Stimulated activated naive CD8-positive, alpha-beta T cell treated with anti-CD3 and anti-CD28 coated beads, Interleukin-15, amount 100 ng/mL, for 72 hours (primary cell): ENCODE measurements at places on chromosomes 4 and X.

- DNase-seq = no peak
These were observed 289.3 kb upstream of the GATB start for GRCh38 chr4:152050106-152050505.

DNA sequence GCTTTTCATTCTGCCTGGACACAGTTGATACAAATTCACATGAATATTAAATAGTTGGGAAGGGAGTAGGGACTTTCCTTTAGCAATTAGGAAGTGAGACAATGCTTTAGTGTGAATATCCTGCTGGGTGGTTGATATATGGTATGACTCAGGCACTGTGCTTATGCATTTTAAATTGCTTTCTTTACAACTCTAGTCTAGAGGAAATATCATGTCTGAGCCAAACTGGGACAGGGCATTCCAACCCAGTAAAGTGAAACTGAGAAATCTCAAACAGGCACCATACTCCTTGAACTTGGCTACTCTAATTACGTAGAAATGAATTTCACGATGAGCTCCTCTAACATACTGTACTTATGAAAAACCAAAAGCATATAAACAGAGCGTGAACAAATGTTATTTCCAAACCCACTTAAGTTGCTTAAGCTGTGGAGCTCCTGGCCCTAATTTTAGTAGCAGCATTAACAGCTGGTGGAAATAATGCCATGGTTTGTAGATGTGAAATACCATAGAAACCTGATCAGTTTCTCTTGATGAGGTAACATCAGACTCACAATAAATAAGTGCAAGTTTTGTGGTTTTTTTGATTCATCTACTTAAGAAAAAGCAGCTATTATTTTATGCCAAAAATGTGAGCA, 242.9 kb upstream of the GK2 start:
- DNase-seq = no peak

DNA sequence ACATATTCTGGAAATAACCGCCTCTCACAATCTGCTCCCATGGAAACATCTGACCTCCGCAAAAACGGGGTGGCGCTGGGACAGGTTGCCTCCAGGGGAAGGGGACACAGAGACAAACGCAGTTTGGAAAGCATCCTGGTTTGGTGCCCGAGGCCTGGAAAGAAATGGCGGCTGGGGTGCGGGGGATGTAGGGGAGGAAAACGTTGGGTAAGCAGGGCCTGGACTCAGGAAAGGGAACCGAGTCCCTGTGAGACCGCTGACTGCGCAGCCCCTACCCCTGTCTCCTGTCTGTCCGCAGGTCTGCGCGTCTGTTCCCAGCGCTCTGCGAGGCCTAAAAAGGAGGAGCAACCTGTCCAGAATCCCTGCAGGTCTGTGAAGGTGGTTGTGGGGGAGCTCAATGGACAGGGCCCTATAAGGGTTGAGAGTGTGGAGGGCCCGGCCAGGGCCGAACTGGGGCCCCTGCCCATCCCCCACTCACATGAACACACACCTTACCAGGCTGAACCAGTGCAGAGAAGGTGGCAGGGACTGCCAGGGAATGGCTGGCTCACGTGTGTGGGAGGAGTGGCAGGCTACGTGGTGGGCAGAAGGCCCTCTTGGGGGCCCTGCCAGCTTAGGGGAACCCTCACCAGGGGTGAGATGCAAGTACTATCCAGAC, 672 bp downstream of the TCEAL3 start:
- peak; percentile 10 for DNase-seq

- DNase-seq = no peak
These were observed 101.5 kb upstream of the CXXC4 start for GRCh38 chr4:104596189-104596588.

- DNase-seq = no peak
These were observed 367.6 kb downstream of the PPP3CA start for GRCh38 chr4:100979736-100980135.

- no peak for DNase-seq
These were observed 49.7 kb downstream of the TMEM156 start for GRCh38 chr4:38982361-38983095.
